Cardiac muscle cell (in vitro differentiated cells and primary cell): ENCODE measurements at places on chromosomes 3 and 15.

GRCh38 chr3:131284302-131284701, 97.3 kb upstream of the NUDT16 start:
- H3K4me3 ChIP-seq = no peak overlapping the region
- DNase-seq = no peak
- H3K4me1 ChIP-seq = peaks cover 30% of the 10 kb centered on the region
- H3K27ac ChIP-seq = no peak overlapping the region
- H3K27me3 ChIP-seq = no peaks in the 10 kb centered on the region
- no peaks in the 10 kb centered on the region for H3K36me3 ChIP-seq

GRCh38 chr3:193400304-193400703, 21.8 kb upstream of the ATP13A5 start:
- H3K27ac ChIP-seq = no peak overlapping the region
- H3K36me3 ChIP-seq = no peaks in the 10 kb centered on the region
- no peak overlapping the region for H3K4me3 ChIP-seq
- H3K27me3 ChIP-seq = peaks cover 20% of the 10 kb centered on the region

DNA sequence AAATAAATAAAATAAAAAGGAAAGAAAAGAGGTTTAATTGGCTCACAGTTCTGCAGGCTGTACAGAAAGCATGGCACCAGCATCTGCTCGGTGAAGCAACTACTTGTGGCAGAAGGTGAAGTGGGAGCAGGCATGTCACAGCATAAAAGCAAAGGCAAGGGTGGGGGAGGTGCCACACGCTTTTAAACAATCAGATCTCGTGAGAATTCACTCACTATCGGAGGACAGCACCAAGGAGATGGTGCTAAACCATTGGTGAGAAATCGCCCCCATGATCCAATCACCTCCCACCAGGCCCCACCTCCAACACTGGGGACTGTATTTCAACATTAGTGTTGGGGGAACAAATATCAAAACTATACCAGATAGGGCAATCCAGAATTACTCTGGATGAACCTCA, 15.3 kb downstream of the SCG3 start:
- DNase-seq = no peak
- no peaks in the 10 kb centered on the region for H3K4me1 ChIP-seq
- no peak overlapping the region for H3K4me3 ChIP-seq
- H3K36me3 ChIP-seq = no peaks in the 10 kb centered on the region
- no peak overlapping the region for H3K27ac ChIP-seq
- no peaks in the 10 kb centered on the region for H3K27me3 ChIP-seq

- H3K36me3 ChIP-seq = no peaks in the 10 kb centered on the region
- peaks cover 14% of the 10 kb centered on the region for H3K4me1 ChIP-seq
- no peak for DNase-seq
- H3K27ac ChIP-seq = no peak overlapping the region
- no peak overlapping the region for H3K4me3 ChIP-seq
These were observed 43.9 kb upstream of the RYK start for GRCh38 chr3:134294302-134295280.

- H3K27ac ChIP-seq = no peak overlapping the region
- H3K4me3 ChIP-seq = no peak overlapping the region
- H3K4me1 ChIP-seq = no peaks in the 10 kb centered on the region
- no peaks in the 10 kb centered on the region for H3K27me3 ChIP-seq
- no peaks in the 10 kb centered on the region for H3K36me3 ChIP-seq
These were observed 114.6 kb upstream of the TSC22D2 start for GRCh38 chr3:150293401-150294001.

DNA sequence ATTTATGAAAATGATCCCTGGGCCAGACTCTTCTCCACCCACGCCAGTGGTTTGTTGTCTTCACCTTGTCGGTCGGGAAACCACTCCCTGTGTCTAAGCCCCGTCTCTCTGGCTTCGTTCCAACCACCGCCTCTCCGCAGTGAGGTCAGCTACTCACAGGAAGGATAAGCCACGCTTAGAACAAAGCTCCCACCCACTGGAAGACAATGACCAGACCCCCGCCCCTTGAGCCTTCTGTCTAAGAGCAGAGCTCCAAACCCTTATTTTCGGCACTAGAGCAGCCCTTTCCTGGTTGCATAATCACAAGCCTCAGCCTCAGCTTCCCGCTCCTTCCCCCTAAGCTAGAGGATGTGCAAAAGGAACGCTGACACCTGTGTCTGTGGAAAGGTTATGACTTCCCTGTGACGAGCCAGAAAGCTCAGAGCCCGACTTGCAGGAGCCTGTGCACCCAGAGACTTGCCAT, 114.9 kb upstream of the MEF2A start:
- H3K36me3 ChIP-seq = no peaks in the 10 kb centered on the region
- H3K4me1 ChIP-seq = peaks cover 25% of the 10 kb centered on the region
- no peak overlapping the region for H3K27ac ChIP-seq
- no peaks in the 10 kb centered on the region for H3K27me3 ChIP-seq

- H3K27ac ChIP-seq = peak overlapping the region; percentile 70
- no peaks in the 10 kb centered on the region for H3K27me3 ChIP-seq
- peaks cover 26% of the 10 kb centered on the region for H3K4me1 ChIP-seq
These were observed 24.5 kb downstream of the IQGAP1 start for GRCh38 chr15:90412356-90413194.

GRCh38 chr3:144129536-144130214, 158.1 kb downstream of the DIPK2A start:
- H3K4me3 ChIP-seq = no peak overlapping the region
- peaks cover 15% of the 10 kb centered on the region for H3K4me1 ChIP-seq
- no peaks in the 10 kb centered on the region for H3K36me3 ChIP-seq
- no peak overlapping the region for H3K27ac ChIP-seq
- DNase-seq = no peak

DNA sequence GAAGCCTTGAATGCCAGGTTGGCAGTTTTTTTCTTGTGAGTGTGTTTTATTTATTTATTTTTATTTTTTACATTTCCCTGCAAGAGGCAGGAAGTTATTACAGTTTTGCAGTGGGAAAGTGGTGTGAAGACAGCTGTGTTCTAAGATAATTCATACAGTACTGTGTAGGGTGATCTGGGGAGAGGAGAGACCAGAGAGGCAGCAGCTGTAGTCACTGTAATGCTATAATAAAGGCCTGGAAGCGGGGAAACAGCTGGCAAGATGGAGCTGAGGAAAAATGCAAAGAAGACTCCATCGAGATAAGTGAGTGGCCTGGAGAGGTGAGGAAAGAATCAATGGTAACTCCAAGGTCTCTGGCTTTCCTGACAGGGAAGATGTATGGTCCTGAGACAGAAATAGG, 23.1 kb downstream of the CNTN3 start:
- H3K27me3 ChIP-seq = no peaks in the 10 kb centered on the region
- no peaks in the 10 kb centered on the region for H3K4me1 ChIP-seq
- H3K36me3 ChIP-seq = no peaks in the 10 kb centered on the region
- H3K27ac ChIP-seq = no peak overlapping the region

DNA sequence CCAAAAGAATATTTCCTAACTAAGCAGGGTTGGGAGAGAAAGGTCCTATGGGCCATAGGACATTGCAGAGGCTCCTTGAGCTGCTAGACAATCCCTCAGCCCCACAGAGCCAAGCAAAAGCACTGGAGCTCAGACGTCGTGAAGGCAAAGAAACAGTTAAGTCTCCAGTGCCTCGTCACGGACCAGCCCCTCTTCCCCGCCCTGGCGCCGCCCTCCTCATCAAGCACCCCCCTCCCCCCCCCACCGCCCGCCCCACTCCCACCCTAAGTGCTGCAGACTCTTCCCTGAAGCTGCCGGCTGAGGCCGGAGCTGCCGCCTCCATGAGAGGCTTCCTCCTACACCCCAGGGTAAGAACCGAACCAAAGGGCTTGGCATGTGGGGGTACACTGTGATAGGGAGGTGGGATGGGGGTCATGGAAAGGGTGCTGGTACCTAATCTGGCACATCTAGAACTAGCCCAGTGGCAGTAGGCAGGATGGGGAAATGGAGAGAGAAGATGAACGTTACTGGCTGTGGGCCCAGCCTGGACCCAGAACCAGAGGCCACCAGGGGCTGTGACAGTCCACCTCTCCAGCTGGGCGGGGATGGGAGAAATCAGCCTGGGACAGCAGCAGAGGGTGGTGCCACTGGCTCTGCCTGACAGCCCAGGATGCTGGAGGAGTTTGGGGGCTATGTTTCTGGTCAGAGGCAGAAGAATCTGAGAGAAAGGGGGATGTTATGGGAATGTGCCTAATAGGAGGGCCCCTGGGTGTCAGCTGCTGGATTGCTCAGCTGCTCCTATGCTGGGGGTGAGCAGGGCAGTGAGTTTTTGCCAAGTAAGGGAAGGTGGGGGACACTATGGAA, at the start of gene MAP1A:
Gene MAP1A (plus strand): TSS at position 255 of the 843 bp plus-strand sequence. CDS start 3,866 bp downstream, outside the sequence.
- peaks cover 22% of the 10 kb centered on the region for H3K4me1 ChIP-seq
- peak within 1 kb of the TSS; percentile 82 for H3K27ac ChIP-seq
- peak; percentile 71 for DNase-seq
- peak within 1 kb of the TSS; percentile 50 for H3K4me3 ChIP-seq
- no peaks in the 10 kb centered on the region for H3K27me3 ChIP-seq

DNA sequence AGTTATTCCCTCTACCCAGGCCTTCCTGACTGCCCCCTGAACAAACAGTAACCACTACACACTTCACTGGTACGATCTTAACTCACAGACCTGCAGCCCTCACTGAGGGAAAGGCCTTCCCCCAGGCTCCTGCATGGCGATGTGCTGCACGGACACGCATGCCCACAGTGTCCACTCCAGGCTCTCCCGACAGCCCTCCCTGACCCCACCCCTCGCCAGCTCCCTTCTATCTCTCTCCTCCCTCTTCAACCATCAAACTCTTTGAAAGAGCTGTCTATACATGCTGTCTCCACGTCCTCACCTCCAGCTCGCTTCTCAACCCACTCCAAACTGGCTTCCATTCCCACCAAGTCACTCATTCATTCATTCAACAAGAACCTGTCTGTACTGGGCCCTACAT, 3.9 kb downstream of the SCN5A start:
- peaks cover 77% of the 10 kb centered on the region for H3K27me3 ChIP-seq
- H3K4me3 ChIP-seq = no peak overlapping the region
- peaks cover 15% of the 10 kb centered on the region for H3K4me1 ChIP-seq
- no peaks in the 10 kb centered on the region for H3K36me3 ChIP-seq
- no peak overlapping the region for H3K27ac ChIP-seq

- DNase-seq = no peak
- H3K4me3 ChIP-seq = no peak overlapping the region
- no peaks in the 10 kb centered on the region for H3K27me3 ChIP-seq
- H3K36me3 ChIP-seq = no peaks in the 10 kb centered on the region
- H3K4me1 ChIP-seq = no peaks in the 10 kb centered on the region
- no peak overlapping the region for H3K27ac ChIP-seq
These were observed 245.2 kb downstream of the EFHB start for GRCh38 chr3:19688767-19689166.

GRCh38 chr3:188082031-188082430, 71.9 kb upstream of the LPP start:
- no peak overlapping the region for H3K27ac ChIP-seq
- no peaks in the 10 kb centered on the region for H3K4me1 ChIP-seq
- H3K27me3 ChIP-seq = peaks cover 26% of the 10 kb centered on the region
- no peak overlapping the region for H3K4me3 ChIP-seq
- no peak for DNase-seq

DNA sequence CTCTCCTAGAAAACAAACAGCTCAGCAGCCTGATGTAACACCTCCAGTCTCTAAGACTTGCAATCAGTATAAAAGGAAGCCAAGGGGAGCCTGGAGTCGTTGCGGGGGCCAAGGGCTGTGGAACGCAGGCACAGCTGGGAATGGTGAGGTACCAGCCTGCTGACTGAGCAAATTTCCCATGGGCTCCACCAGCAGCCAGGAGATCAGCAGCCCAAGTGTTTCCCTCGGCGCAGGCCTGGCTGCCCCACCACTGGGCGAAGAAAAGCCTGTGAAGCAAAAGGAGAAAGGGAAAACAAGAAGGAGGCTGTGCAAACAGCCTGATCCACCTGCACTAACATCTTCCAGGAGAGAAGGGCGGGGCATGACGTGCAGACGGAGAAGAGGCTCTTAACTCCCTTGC, 155.3 kb downstream of the SHQ1 start:
- no peak for DNase-seq
- no peaks in the 10 kb centered on the region for H3K36me3 ChIP-seq
- no peak overlapping the region for H3K27ac ChIP-seq
- H3K4me1 ChIP-seq = peaks cover 23% of the 10 kb centered on the region
- H3K4me3 ChIP-seq = no peak overlapping the region

DNA sequence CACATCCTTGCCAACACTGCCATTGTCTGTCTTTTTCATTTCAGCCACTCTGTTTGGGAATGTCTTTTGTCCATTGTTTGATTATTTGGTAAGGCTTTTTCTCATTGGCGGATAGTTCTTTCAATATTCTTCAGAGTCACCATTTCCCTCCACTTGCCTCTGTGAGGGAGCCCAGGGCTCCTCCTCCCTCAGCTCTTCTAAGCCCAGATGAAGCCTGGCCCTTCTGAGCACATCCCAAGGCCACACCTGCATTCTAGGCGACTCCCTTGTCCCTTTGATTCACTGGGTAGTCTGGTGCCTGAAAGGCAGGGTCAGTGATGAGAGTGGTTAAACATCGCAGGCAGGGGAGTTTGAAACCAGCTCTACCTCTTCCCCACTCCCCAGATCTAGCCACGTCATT, 12.4 kb upstream of the LTF start:
- H3K4me3 ChIP-seq = no peak overlapping the region
- H3K36me3 ChIP-seq = no peaks in the 10 kb centered on the region
- no peaks in the 10 kb centered on the region for H3K4me1 ChIP-seq
